NCI-H1417 (cell line): ENCODE measurements at places on chromosomes 2 and 18.
A peak's percentile ranks its signal among the peaks of the same experiment; 100 is the strongest.

DNA sequence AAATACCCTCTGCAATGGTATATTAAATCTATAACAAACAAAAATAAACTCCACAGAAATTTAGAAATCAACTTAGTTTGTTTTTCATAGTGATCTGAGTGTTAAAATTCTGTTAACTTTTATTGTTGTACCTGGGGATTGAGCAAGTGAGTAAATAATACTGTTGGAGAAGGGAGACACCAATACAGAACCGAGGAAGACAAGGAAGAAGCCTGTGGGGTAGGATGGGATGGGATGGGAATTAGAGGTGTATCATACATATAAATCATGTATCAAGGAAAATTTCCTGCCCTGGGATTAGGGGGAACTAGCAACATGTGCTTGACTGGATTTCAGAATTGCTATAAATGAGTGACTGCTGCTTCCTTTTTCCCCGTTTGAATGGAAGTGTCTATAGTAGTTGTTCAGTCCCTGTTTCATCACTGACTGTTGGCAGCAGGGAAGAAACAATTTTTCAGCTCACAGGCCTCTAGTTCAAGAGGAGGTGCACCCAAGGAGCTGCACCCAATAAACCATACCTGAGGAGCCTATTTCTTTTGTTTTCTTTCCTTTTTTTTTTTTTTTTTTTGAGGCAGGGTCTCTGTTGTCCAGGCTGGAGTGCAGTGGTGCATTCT lies 53.1 kb downstream of the SP110 start:
- no peak for DNase-seq

DNA sequence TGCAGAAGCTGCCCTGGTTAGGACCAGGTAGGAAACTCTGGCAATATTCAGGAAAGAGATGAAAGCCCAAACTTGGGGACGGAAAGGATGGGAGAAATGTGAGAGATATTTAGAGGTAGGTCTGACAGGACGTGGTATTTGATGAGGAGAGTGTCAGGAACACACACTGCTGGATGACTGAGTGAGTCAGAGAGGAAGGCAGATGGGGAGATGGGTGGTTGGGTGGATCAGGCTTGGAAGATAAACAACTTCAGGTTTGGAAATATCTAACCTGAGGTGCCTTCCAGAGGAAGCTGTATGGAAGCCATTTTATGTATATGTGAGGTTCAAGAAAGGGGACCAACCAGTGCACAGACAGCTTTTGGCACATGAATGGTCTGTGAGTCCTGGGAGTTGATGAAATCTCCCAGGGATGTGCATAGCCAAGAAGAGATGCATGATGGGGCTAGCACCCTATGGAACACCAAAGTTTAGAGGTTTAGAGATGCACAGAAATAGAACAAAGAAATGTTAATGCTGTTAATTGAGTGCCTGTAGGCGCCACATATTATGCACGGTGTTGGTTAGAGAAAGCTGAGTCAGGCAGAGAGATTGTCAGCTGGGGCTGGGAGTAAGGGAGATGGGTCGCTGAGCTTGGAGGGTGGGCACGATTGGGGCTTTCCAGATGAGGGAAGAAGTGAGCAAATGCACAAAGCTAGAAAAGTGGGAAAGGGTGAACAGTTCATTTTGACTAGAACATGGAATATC lies 101.0 kb downstream of the VIT start:
- DNase-seq, result no peak

GRCh38 chr2:239792405-239793084 lies 232.6 kb downstream of the NDUFA10 start:
- DNase-seq, result no peak

GRCh38 chr18:49177812-49178211 lies 227.0 kb upstream of the SMAD7 start:
- no peak for DNase-seq

- peak; percentile 15 for DNase-seq
These were observed 10.6 kb downstream of the SCG2 start for GRCh38 chr2:223591596-223591995.

DNA sequence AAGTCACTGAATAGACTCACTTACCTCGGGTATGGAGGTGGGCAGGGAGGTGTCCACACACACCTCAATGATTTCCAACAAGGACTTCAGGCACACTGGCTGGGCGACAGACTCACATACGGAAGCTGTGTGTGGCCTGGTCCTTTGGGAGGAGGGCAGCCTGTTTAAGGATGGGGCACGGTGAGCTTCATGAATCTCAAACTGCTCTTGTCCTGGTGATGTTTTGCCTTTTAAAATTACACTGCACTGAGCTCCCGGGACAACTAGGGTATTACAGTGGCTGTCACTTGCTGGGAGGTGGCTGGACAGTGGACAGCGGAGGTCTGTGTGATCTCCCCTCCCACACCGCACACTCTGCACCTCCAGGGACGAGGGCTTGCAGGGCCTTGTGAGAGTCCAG lies 211.6 kb downstream of the SNTG2 start:
- no peak for DNase-seq
